ENCODE measurements at places on chromosomes 5 and 9.

DNA sequence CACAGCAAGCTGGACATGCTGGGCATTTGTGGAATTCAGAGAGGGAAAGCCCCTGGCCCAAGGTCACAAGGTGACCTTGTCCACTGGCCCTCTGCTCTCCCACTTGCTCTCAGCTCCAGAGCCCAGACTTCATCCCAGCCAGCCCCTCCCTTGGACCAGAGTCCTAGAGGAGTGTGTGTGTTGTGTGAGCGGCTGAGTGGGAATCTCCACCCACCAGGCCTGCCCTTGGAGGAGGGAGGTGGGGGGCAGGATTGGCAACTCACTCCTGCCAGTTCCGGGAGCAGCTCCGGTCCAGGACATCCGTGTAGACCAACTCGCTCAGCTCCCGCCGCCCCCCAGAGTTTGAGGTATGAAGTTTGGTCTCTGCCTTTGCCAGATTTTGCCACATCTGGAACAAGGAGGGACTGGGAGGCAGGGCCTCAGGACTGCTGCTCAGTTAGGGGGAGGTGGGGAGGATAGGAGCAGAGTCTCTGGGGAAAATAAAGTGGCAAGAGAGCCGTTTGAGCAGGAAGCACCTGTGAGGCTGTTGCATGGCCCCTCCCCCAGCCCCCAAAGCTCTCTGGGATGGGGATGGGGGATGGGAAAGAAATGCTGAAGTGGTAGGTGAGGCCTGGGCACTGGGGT is 1.4 kb downstream of the MZB1 start:
- DNase-seq, result no peak

GRCh38 chr9:22107202-22108045 is 98.3 kb upstream of the CDKN2B start:
- DNase-seq, result no peak

DNA sequence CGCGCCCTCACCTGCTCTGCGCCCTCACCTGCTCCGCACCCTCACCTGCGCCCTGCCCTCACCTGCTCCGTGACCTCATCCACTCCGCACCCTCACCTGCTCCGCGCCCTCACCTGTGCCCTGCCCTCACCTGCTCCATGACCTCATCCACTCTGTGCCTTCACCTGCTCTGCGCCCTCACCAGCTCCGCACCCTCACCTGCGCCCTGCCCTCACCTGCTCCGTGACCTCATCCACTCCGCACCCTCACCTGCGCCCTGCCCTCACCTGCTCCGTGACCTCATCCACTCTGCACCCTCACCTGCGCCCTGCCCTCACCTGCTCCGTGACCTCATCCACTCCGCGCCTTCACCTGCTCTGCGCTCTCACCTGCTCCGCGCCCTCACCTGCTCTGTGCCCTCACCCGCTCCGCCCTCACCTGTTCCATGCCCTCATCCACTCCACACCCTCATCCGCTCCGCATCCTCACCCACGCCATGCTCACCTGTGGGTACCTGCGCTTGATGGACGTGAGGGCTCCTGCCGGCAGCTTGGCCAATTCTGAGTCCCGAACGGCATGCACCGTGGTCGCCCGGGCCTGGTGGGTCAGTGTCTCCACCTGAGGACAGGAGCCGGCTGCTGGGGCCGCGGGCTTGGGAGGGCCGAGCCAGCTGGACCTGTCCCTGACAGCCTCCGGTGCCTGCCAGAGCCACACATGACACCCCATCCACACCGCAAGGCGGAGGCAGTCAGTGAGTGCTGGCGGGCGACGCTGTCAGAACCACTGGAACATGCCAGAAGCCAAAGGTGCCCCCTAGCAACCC is 35.6 kb upstream of the NSMF start:
- no peak for DNase-seq

DNA sequence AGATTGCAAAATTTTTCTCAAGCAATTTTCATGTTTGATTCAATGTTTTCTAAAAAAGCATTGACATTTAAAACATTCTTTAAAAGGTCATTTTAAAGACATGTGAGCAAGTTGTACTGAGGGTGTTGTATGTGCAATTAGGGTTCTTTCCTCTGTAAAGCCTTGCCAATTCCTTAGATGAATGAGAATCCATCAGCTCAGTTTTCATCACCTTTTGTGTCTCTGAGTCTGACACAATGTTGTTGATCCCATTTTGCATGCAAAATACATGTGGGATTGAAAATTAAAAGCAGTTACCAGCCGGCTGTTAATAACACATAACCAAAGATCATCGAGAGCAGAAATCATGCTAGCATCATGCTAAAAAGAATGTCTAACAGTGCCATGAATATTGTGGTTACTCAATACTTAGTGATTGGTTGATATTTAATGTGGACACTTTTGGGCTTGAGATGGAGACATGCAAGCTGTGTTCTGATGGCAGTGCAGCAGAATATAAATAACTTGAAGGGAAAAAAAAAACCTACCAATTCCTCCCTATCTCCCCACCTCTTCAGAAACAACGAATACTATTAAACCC is 57.7 kb downstream of the FGF10 start:
- DNase-seq, result no peak

DNA sequence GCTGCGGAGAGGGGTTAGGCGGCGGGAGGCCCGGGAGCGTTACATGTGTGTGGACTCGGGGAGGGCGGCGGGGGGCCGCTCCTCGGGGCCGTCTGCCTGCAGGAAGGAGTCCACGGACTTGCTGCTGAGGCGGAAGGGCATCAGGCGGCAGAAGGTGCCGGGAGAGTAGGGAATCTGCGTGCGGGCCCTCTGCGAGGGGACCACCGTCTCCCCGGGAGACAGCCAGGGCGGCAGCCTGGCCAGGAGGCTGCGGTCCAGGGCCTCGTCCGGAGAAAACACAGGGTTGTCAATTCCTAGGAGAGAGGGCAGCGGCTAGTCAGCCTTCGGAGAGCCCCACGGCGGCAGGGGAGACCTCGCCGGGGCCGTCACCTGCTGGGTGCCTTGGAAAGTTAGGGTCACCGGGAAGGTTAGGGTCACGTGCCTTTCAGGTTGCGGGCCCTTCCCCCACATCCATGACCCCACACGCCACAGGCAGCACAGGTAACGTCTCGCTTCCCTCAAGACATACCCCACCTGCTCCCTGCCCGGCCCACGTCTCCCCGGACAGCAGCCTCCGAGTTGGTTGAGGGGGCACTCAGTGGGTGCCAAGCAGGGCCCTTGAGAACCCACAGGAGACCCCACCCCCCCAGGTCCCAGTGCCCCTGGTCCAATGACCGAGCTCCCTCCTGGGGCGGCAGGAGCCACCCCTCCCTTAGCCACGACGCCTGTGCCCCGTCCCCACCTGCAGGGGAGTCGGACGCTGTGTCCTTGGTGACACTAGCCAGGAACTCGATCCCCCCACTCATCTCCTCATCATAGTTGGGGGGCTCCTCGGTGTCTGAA is 32.1 kb downstream of the EXOC3 start:
- no peak for DNase-seq

DNA sequence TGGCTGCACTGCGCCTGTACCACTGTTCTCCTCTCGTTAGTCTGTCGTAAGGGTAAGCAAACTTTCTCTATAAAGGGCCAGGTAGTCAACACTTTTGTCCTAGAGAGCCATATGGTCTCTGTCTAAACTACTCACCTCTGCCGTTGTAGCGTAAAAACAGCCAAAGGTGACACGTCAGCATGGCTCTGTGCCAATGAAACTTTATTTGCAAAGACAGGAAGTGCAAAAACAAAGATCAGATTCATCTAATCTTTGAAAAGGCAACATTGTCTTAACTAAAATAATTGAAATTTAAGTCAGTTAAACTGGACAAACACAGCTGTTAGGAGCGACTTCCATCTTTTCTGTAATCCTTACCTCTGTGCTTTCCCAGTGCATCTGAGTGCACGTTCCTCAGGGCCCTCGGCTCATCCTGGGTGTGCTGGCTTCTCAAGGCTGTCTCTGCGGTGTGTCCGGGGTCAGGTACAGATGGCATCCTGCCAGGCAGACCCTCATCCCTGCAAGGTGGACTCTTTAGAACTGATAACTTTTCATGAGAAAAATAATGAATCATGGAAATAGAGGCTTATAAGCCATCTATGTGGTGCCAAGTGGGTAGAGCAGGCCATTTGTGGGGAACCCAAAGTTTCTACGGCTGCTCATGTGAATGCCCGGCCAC is 35.2 kb upstream of the IRX4 start:
- no peak for DNase-seq

GRCh38 chr5:149114403-149115312 is 26.6 kb upstream of the ABLIM3 start:
- no peak for DNase-seq

DNA sequence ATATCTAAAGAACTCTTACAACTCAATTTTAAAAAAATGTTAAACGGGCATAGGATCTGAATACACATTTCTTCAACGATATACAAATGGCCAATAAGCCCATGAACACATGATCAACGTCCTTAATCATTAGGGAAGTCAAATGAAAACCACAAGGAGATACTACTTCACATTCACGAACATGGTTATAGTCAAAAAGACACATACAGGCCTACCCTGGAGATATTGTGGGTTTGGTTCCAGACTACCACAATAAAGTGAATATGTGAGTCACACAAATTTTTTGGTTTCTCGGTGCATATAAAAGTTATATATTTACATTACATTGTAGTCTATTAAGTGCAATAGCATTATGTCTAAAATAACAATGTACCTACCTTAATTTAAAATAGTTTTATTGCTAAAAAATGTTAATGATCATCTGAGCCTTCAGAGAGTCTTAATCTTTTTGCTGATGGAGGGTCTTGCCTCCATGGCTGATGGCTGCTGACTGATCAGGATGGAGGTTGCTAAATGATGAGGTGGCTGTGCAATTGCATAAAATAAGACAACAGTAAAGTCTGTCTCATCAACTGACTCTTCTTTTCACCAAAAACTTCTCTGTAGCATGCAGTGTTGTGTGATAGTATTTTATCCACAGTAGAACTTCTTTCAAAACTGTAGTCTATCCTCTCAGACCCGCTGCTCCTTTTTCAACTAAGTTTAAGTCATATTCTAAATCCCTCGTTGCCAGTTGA is 15.1 kb downstream of the AK3 start:
- no peak for DNase-seq

GRCh38 chr5:181042036-181042713 is 2.1 kb downstream of the BTNL9 start:
- peak; percentile 48 for DNase-seq

- peak; percentile 63 for DNase-seq
Observed at GRCh38 chr5:59810041-59810440, 83.5 kb downstream of the PDE4D start.

- DNase-seq, result no peak
Observed at GRCh38 chr5:45062044-45062443, 253.3 kb downstream of the MRPS30 start.

GRCh38 chr9:20065046-20065445 is 276.2 kb upstream of the SLC24A2 start:
- no peak for DNase-seq

- no peak for DNase-seq
Observed at GRCh38 chr5:41815663-41816229, 54.5 kb downstream of the OXCT1 start.

DNA sequence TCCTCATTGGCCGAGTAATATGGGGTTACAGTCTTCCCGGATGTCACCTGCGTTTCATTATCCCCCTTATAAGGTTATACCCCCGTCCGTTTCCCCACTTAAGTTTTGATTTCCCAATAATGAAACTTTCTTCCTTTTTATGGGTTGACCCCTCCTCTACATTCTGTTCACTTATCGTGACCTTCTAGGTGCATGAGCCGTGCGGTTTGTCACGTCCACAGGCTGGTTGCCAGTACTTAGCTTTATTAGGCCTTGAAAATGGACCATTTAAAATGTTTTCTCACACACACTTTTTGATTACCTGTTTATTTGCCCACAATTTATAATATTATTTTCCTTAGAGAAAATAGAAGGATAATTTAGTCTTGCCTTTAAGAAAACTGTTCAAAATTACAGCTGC is 111.5 kb downstream of the FAM174A start:
- no peak for DNase-seq

DNA sequence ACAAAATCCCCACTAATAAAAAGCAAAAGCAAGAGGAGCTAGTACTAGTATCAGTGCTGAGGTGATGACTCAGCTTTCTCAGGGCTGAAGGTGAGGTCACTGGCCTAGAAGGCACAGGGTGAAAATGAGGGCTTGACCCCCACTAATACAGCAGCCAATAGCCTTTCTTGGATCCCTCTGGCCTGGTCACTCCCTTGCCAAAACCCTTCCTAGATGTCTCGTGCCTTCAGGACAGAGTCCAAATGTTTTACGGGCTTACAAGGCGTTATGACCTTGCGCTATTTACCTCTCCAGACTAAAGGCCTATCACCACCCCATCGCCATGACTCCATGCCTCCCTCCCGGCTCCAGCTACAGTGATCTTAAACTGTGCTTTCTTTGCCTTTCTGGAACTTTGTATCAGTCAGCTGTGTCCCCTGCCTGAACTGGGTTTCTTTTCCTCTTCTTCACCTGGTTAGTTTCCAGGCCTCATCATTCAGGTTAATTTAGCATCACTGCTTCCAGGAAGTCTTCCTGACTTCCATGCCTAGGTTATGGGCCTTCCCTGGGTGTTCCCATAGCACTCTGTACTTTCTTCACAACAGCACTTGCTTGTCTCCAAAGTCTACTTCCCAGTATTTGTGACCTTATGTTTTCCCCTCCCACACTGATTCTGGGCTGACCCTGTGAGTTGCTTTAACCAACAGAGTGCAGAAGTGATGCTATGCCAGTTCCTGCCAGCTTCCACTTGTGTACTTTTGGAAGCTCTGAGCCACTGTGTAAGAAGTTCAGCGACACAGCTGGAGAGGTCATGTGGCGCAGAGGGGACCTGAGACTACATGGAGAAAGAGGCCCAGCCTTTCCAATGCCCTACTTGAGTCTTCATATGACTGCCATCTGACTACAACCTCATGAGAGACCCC is 4.2 kb upstream of the DELE1 start:
- no peak for DNase-seq

DNA sequence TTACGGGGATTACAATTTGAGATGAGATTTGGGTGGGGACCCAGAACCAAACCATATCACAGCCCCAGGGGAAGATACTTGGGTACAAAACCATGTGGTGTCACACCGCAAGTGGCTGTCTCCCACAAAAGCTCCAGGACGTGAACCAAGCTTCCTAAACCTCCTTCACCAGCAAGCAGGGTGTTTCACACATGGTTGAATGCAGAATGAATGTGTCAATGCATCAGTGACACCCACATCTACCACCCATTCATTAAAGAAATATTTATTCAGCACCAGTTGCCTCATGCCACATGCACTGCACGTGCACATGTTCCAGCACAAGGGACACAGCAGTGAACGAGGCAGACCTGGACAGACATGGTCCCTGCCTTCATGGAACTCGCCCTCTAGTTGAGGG is 70.9 kb upstream of the SPOCK1 start:
- DNase-seq, result no peak

GRCh38 chr5:68431601-68432337 is 216.2 kb downstream of the PIK3R1 start:
- no peak for DNase-seq

- no peak for DNase-seq
Observed at GRCh38 chr5:168822745-168823281, 243.6 kb upstream of the PANK3 start.

- DNase-seq, result no peak
Observed at GRCh38 chr5:93273176-93273575, 307.8 kb downstream of the NR2F1-AS1 start.

GRCh38 chr9:133874659-133875058 is 117.5 kb downstream of the VAV2 start:
- no peak for DNase-seq

- DNase-seq, result no peak
Observed at GRCh38 chr5:126192226-126192625, 231.0 kb upstream of the GRAMD2B start.

- no peak for DNase-seq
Observed at GRCh38 chr5:61974680-61975079, 331.3 kb upstream of the KIF2A start.

Data from activated naive CD4-positive, alpha-beta T cell treated with anti-CD3 and anti-CD28 coated beads, Interleukin-2, amount 50 U/mL, for 72 hours (primary cell).